Ammon's horn (tissue), 1 donor: ENCODE measurements at places on chromosomes 6 and 20.

DNA sequence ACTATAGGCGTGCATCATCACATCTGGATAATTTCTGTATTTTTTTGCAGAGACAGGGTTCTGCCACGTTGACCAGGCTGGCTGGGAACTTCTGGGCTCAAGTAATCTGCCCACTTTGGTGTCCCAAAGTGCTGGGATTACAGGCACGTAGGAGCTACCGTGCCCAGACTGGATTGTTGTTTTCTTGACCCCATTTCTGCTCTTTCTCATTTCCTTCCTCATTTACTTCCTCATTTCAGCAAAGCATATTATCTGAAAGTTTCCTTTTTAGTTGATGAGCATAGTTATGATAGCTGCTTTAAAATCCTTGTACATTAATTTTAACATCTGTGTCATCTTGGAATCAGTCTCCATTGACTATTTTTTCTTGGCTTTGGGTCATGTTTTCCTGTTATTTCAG lies 301.0 kb upstream of the RUNX2 start:
- no peak for DNase-seq

GRCh38 chr6:124164343-124164742 lies 360.7 kb downstream of the NKAIN2 start:
- no peak for DNase-seq

GRCh38 chr6:5786969-5787720 lies 219.6 kb downstream of the NRN1 start:
- no peak for DNase-seq

DNA sequence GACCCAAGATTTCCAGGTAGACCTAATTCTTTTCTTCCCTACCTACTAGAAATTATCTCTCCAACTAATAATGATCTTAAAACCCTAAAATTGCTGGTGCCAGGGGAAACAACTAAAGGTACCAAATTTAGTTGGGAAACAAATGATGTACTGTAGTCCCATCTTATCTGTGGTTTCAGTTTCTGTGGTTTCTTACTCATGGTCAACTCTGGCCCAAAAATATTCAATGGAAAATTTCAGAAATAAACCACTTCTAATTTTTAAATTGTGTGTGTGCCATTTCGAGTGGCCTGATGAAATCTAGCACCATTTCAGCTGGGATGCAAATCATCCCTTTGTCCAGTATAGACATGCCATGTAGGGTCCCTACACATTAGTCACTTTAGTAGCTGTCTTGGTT lies 475.2 kb upstream of the EPHA7 start:
- DNase-seq = no peak

DNA sequence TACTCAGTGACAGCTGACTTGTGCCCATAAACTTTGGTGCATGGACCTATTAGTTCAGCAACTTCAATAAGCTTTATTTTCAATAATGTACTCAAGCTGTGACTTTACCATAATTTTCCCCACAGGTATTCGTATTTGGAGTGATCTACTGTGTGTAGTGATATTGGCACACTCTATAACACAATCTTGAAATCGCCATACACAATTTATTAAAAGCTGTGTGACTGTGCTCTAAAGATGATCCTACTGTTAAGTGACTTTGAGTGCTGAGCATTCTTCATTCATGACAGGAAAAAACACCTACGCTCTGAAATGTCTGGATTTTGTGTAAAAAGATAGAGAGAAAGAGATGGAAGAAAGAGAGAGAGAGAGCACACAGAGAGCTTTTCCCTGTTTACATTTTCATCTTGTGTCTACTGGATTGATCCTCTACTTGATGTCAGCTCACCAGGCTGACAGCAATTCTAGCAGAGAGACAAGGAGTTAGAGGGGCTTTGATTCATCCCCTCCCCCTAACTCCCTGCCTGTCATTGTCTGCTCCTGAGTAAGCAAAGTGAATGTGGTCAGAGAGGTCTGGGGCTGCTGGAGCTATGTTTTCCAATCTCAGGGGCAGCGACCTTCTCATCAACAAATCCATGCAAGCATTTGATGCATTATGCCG lies 538.7 kb upstream of the POU3F2 start:
- no peak for DNase-seq

- no peak for DNase-seq
These were observed 46.9 kb upstream of the ADGRF4 start for GRCh38 chr6:47651505-47651944.

DNA sequence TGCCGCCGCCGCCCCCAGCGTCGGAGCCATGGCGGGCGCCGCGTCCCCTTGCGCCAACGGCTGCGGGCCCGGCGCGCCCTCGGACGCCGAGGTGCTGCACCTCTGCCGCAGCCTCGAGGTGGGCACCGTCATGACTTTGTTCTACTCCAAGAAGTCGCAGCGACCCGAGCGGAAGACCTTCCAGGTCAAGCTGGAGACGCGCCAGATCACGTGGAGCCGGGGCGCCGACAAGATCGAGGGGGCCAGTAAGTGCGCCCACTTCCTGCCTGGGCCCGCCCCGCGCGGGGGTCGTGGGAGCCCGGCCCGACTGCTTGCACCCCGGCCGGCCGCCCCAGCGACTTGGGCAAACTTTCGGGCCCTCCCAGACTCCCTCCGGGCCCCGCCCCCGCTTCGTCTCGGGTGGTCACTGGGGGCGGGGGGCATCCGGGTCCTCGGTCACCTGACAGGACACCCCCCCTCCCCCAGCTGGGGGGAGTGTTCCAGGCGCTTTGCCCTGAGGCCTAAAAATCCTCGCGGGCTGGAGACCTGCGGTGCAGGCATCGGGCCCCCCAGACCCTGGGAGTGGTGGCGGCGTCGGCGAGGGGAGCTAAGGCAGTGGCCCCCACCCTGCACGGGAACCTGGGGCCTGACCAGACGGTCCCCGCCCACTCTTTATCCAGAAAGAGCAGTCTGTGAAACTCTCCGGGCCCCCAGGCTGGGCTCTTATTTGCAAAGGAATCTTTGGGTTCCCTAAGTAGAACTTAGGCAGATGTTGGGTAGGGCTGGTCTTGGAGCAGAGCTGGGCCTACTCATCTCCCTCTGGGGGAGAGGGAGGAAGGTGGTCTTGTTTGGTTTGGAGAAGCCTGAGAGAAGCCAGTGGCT lies 501 bp downstream of the PLCG1 start:
- peak; percentile 44 for DNase-seq

- DNase-seq = no peak
These were observed 230.0 kb downstream of the ALDH8A1 start for GRCh38 chr6:134719911-134720310.

DNA sequence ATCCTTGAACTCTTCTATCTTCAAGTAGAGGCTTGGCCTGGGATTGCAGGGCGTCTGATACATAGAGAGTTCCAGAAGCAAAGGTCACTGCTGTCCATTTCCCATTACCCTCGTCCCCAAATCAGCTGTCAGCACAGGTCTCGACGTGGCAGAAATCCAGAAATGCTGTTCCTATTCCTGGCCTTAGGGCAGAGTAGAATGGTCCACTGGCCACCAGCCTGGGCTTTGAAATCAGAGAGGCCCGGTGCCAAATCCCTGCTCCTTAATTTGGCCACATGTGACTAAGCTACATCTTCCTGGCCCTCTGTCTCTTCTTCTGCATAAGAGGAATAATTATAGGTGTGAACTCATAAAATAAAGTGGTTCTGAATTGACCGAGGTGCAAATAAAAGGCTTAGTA lies 40.9 kb upstream of the FAM83D start:
- no peak for DNase-seq

GRCh38 chr6:155528982-155529453 lies 73.4 kb upstream of the NOX3 start:
- no peak for DNase-seq

DNA sequence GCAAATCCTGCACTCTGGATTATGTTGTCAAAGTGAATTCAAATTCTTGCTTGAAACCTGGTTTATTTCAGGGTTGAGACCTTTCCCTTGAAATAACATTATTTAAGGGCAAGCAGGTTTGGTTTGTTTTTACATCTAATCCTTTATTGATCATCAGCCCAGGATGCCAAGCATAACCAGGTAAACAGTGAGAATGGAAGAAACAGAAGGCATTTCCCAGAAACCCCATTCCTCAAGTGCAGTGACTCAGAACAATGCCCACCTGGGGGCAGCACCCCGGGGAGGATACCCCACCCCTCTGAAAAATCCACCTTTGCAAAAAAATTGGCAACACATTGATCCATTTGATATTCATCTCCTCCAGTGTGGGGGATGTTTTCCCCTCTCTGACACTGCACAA lies 32.5 kb downstream of the POFUT1 start:
- DNase-seq = no peak

DNA sequence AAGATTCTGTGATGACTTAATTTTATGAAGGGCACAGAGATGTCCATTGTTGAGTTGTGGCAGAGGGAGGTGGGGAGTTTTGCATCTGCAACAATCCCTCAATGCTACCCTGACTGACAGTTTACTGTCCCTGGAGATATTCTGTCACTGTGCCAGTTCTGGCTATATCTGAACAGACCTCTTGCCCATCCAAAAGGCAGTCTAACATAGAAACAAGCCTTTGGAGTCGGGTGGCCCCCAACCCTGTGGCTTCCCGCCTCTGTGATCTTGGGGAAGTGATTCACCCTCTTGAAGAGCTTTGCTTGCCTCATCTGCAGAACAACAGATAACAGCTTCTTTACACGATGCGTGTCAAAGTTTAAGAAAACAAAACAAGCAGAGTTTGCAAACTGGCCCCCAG lies 3.8 kb upstream of the E2F1 start:
- peak; percentile 79 for DNase-seq

GRCh38 chr20:14219801-14220461 lies 117.5 kb downstream of the FLRT3 start:
- DNase-seq = no peak

DNA sequence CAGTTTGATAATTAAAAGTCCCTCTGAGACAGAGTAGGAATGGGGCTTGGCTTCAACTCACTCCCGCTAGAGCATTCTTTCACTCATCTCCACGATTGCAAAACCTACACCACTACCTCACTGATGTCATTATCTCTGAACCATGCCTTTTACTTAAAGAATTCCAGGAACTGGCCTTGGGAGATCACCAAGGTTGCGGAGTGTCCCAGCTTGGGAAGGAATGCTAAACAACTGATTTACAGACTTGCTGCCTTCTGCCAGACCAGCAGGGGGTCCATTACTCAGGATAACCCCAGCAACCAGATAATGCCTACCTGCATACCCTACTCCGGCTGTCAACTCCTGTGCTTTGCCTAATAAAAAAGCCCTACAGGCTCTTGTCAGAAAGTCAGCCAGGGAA lies 102.2 kb upstream of the RALGAPA2 start:
- no peak for DNase-seq

- DNase-seq = no peak
These were observed 42.6 kb downstream of the NCOA3 start for GRCh38 chr20:47544240-47544639.

- no peak for DNase-seq
These were observed 21.7 kb upstream of the MYLIP start for GRCh38 chr6:16106991-16107787.

DNA sequence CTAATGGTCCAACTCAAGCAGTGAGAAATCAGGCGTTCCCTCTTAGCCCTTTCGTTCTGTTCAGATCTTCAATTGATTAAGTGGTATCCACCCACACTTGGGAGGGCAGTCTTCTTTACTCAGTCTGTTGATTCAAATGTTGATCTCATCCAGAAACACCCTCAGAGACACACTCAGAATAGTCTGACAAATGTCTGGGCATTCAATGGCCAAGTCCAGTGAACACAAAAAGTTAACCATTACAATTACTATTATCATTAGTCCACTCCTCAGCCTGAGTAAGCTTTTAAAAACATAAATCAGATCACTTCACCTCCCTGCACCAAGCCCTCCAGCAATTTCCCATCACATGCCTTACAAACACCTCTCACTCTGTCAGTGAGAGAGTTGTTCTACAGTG lies 423.2 kb downstream of the RFPL4B start:
- DNase-seq = no peak

DNA sequence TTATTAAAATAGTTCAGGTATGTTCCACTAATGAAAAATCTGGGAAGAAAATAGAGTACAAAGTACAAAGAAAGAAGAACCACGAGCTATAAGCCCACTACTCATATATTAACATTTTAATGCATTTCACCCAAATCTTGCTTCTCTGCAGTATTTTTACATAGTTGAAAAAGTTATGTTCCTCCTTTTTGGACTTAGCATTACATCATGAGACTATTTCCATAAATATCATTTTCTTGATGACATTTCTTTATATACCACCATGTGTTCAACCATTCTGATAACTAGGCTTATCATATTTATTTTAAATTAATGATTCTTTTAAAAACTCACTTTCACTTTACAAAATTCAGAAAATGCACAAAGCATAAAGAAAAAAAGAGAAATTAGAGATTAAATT lies 3.0 kb downstream of the IPCEF1 start:
- no peak for DNase-seq

DNA sequence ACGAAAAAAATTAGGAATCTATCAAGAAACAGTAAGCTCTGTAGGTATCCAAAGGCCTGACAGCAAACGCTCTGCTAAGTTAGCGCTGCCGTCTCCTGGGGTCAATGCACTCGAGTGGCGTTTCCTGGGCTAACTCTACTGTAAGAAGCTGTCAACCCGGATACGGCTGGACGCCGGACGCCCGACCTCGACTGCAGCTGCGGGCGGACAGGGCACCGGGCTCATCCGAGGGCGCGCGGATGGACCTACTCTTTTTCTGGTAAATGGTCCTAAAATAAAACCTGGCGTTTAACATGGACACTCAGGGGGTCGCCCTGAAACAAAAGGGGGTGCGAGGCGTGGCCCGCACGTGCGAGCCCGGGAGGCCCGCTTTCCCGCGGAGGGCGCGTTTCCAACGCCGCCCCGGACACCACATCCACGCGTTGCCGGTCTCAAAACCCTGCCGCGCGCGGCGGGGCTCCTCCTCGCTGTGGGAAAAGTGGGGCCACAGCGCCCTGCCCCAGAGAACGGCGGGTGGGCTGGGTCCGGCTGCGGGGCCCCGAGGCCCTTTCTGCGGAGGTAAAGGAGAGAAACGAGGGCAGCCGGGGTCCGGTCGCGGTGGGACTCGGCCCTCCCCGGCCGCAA lies 537 bp downstream of the TCP1 start:
- DNase-seq = no peak

DNA sequence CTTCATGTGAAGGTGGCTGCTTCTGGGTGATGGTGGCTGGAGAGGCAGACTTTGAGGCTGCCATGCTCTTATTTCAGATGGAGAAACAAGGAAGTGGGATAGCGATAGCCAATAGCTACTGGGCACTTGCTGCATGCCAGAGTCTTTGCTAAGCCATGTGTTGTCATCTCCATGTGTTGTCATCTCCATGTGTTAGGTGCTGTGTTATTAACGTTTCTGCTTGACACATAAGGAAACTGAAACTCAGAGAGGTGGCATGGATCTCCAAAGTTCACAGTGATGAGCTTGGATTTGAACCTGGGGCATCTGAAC lies 16.9 kb downstream of the KIAA1755 start:
- DNase-seq = no peak

GRCh38 chr20:34675993-34676641 lies 775 bp downstream of the PIGU start:
- no peak for DNase-seq

GRCh38 chr20:13174402-13174801 lies 46.7 kb upstream of the ISM1 start:
- no peak for DNase-seq

DNA sequence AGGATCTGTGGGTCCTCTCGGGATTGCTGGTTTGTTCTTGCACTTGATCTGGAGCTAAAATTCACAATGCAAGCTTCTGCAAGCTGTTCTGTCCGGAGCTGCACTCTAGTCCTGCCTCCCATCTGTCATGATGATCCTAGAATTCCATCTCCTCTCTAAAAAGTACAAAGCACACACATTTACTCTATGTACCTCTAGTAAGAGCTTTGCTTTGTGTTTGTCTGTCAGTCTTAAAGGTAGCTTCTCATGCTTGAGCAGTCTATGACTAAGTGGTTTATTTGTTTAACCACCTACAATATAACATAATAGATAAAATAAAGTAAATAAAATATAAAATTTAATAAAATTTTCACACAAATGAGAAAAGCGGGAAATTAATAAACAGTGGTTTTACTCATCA lies 46.0 kb upstream of the PKIB start:
- DNase-seq = no peak
